ENCODE measurements at places on chromosomes 4 and X. TPM values are rescaled to one million over a fixed set of nuclear protein-coding genes. Genes with fewer than 3 reads are reported as not detected.

DNA sequence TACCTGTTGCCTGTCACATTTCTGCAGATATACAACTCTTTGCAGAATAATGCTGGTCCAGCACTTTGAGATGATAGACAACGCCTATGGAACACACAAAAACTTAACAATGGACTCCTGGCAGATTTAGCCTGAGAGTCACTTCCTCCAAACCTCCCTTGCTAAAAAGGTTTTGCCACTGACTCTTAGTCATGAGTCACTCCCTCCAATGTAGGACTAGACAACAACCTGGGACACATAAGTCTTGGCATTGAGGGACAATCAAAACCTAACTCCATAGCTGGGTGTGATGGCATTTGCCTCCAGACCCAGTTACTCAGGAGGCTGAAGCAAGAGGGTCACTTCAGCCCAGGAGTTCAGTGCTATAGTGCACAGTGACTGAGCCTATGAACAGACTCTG lies 22.0 kb upstream of the EIF4E start:
- H3K27ac ChIP-seq, result no peak overlapping the region
- H3K27me3 ChIP-seq, result no peaks in the 10 kb centered on the region
- H3K4me3 ChIP-seq, result no peak overlapping the region
- no peak for DNase-seq
- no peaks in the 10 kb centered on the region for H3K4me1 ChIP-seq

- H3K27me3 ChIP-seq, result peaks cover 33% of the 10 kb centered on the region
- H3K4me3 ChIP-seq, result no peak overlapping the region
- DNase-seq, result no peak
- H3K36me3 ChIP-seq, result no peaks in the 10 kb centered on the region
- peaks cover 11% of the 10 kb centered on the region for H3K4me1 ChIP-seq
Observed at GRCh38 chr4:80259817-80260216, 6.6 kb upstream of the FGF5 start.

- no peaks in the 10 kb centered on the region for H3K36me3 ChIP-seq
- DNase-seq, result no peak
- H3K4me1 ChIP-seq, result no peaks in the 10 kb centered on the region
- no peaks in the 10 kb centered on the region for H3K27me3 ChIP-seq
Observed at GRCh38 chrX:120290107-120290506, 21.2 kb downstream of the TMEM255A start.

- H3K4me1 ChIP-seq, result no peaks in the 10 kb centered on the region
- H3K27me3 ChIP-seq, result no peaks in the 10 kb centered on the region
- no peak overlapping the region for H3K4me3 ChIP-seq
- H3K36me3 ChIP-seq, result no peaks in the 10 kb centered on the region
- no peak for DNase-seq
- no peak overlapping the region for H3K27ac ChIP-seq
Observed at GRCh38 chr4:129323658-129324057, 227.7 kb downstream of the C4orf33 start.

PPP1R3F gene
- total RNA-seq, result 36.9 TPM

NSUN7 gene
- 2.0 TPM for total RNA-seq

ITGB1BP2 gene
- 20.1 TPM for total RNA-seq
